ENCODE measurements at places on chromosomes 12 and 14.

- DNase-seq = no peak
Measured at GRCh38 chr12:19771858-19772257, 332.6 kb downstream of the AEBP2 start.

GRCh38 chr12:3033539-3033867, 43.7 kb upstream of the TSPAN9 start:
- DNase-seq = no peak

DNA sequence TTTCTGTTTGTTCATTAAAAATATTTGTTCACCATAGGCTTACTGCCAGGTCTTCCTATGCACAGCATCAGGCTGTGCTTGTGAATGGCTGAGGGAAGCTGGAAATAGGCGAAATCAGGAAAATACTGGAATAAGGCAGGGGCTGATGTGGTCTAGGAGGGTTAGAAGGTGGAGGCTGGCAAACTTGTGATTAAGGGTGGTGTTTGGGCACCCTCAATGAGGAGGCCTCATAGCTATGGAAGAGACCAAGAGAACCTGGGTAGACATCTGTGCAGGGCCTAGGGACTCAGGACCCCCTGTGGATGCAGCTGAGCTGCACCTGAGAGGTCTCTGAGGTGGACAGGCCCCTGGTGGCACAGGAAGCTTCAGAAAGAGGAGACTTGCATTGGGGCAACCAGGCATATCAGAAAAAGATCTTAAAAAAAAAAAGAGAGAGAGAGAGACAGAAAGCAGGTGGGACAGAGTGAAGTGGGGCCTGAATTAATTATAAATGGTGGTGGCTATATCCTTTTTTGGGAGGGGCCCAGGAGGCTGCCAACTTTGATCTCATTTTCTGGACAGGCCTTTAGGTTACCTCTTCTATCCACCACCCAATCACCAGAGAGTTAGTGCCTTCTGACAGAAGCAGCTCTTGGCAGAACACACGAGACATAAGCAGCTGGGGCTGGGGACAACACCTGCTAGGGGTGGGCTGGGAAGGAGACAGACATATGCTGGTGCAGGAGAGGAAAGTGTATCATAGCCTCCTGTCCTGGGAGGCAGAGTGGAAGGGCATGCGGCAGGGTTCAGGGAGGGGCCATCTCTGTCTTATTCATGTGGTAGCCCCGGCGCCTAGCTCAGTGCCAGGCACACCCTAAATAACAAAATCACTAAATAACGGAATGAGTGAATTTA, 46.7 kb upstream of the ATP23 start:
- no peak for DNase-seq

DNA sequence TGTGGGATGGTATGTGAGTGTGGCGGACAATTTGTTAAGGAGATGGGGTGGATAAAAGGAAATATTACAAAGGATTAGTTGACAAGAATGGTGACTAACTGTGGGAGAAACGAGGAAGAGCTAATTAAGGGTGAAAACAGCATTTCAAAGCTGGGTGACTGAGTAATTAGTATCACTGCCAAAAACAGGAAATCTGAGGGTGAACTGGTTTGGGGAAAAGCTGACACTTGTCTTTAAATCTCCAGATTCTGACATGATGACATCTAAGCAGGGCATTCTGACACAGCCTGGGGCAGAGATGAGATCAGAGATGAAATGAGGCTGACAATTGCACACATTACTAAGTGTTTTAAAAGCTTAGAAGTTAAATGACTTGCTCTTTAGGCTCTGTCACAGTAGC, 42.4 kb upstream of the CCDC175 start:
- DNase-seq = peak; percentile 26

DNA sequence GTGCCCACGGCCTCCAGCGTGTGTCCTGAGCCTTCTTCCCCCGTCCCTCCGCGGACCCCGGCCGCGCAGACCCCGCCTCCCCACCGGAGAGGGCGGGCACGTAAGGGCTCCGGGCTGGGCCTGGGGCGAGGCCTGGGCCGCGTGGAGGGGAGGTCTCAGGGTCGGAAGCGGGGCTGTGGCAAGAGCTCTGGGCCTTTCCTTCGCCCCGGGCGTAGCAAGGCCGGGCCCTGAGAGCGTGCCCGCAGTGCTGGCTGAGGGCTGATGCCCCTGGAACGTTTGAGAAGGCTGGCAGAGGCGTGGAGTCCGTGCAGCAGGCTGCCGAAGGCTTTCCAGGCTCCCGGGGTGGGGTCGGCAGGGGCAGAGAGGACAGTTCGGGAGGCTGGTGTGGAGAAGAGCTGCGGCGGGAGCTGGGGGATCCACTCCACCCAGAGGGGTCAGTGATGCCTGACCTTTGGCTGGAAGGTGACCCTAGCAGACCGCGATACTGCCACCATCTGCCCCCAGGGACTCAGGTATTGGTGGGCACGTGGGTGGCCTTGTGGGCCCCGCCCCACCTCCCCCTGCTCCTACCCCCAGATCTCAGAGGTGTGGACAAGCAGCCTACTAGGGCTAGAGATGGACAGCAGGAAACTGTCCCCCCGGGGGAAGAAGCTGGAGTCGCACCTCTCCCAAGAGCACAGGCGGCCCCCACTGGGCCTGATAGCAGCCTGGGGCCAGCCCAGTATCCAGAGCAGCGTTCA, 558 bp downstream of the TEX22 start:
- DNase-seq = peak; percentile 88

GRCh38 chr12:34625116-34625515, 602.8 kb downstream of the ALG10 start:
- DNase-seq = no peak

- DNase-seq = no peak
Measured at GRCh38 chr12:110501399-110501751, 536 bp downstream of the VPS29 start.

- no peak for DNase-seq
Measured at GRCh38 chr14:61535458-61535857, 159.9 kb upstream of the HIF1A start.

DNA sequence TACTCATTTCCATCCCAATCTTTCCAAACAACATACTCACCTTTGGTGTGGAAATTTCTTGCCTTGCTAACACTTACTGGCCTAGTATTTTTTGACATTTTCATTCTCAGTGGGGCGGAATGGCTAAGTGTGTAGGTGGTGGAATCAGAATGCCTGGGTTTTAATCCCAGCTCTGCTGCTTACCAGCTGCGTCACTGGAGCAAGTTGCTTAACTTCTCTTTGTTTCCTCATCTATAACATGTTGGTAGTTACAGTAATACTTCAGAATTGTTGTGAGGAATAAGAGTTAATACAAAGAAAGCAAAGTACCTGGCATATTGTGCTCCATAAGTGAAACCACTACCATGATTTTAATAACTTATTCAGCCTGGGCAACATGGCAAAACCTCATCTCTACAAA, 3.0 kb upstream of the FAM177A1 start:
- no peak for DNase-seq

- no peak for DNase-seq
Measured at GRCh38 chr12:116984098-116984497, 73.3 kb downstream of the FBXW8 start.

DNA sequence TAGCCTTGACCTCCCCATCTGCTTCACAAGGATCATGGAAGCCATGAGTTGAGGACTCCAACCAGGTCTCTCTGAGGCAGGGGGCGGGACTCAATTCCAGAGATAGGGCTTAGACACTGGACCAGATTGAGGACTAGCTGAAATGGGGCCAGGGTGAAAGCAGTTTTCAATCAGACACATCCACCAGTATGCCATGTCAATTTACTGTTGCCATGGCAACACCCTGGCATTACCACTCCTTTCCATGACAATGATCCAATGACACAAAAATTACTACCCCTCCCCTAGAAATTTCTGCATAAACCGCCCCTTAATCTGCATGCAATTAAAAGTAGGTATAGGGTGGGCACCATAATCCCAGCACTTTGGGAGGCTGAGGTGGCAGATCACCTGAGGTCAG, 18.6 kb upstream of the DCAF5 start:
- DNase-seq = no peak

- no peak for DNase-seq
Measured at GRCh38 chr14:22561366-22561660, 27.7 kb downstream of the DAD1 start.

GRCh38 chr14:20614038-20614840, 23.1 kb upstream of the RNASE12 start:
- no peak for DNase-seq

DNA sequence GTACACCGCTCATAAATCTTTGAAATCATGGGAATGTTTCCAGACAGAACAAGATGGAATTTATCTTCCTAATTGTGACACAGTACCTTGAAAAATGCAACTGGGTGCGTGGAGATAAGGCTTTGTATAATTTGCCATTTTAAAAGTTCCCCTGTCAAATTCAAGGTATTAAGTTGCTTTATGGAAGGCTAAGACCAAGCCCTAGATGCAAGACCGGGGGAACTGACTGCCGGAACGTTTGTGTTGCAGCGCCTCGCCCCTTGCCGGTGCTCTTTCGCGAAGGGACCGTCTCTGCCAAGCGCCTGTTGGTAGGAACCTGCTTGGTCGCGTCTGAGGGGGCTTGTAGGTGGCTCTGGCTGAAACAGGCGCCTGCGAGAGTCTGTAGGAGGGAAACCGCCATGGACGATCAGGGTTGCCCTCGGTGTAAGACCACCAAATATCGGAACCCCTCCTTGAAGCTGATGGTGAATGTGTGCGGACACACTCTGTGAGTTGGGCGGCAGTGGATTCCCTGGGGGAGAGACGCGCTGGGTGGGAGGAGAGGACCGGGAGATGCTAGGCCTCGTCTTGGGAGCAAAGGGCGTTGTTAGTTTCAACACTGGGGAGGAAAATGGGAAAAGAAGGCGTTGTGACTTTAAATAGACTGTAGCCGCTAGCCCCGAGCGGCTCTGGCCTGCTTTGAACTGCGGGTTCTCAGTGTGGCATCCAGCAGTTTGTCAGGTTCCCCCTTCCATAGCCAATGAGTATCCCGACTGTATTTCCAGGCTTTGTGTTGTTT, at the start of gene MNAT1:
Gene MNAT1 (plus strand): TSS at position 297 of the 778 bp plus-strand sequence. CDS start 102 bp downstream, at position 399.
- peak; percentile 93 for DNase-seq

GRCh38 chr14:93061380-93062012, 54.2 kb downstream of the ITPK1 start:
- DNase-seq = no peak

DNA sequence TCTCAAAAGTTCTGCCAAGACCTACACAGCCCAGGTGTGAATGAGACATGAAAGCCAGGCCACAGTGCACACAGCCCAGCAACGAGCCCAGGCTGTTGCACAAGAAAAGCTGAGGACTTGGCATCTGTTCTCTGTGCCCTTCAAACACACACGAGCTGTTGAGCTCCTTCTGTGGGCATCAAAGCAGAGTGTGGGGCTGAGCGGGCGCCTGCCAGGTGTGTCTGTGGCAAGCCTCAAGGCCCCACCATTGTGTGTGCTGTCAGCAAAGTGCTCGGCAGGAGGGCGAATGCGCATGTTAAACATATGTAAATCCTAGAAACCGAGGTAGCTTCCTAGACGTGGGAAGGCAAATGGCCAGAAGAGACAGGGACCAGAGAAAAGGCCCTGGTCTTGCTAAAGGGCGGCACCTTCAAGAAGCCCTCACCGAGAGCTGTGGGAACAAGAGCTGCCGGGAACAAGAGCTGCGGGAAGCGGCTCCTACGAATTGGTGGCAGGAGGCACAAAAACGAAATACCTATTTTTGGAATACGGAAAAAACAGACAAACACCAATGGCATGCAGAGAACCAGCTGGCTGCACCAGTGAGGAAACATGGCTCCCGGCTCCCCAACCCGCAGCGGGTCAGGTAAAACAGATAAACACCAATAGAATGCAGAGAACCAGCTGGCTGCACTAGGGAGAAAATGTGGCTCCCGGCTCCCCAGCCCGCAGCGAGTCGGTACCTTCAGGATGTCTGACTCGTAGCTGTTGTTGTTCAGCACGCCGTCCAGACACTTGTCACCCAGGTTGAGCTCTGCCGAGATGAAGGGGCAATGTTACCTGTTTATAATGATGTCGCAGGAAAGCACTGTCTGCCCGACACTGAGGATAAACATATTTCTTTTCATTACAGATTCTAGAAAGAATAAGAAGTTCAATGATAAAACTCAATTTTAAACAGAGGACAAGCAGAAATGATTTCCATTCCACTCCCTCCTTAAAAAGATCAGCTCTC, 19.0 kb upstream of the GOLGA3 start:
- no peak for DNase-seq

- DNase-seq = no peak
Measured at GRCh38 chr12:131383741-131384543, 326.9 kb upstream of the SFSWAP start.
